ENCODE measurements at places on chromosomes 7 and 10. TPM values are rescaled to one million over a fixed set of nuclear protein-coding genes. Genes with fewer than 3 reads are reported as not detected.

DNA sequence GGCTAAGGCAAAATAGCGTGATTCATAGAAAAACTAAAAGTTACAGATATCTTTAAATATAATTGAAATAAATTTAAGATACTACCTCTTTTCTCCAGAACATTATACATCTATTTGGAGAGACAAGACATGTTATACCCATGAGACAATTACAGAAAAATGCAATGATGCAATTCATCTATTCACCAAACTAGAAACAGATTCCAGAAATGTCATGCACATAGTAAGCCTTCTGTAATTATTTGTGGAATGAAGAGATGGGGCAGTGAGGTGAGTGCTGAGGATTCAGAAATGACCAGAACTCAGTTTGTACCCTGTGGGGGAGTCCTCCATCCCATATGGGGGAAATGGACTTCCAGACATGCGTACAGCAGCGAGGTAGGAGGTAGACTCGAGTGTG, 99.4 kb downstream of the MKX start:
- DNase-seq = no peak

Gene SH2B2
- 4.6 TPM for total RNA-seq

- no peak for DNase-seq
Observed at GRCh38 chr10:93061594-93062513, 1.3 kb downstream of the CYP26C1 start.

DNA sequence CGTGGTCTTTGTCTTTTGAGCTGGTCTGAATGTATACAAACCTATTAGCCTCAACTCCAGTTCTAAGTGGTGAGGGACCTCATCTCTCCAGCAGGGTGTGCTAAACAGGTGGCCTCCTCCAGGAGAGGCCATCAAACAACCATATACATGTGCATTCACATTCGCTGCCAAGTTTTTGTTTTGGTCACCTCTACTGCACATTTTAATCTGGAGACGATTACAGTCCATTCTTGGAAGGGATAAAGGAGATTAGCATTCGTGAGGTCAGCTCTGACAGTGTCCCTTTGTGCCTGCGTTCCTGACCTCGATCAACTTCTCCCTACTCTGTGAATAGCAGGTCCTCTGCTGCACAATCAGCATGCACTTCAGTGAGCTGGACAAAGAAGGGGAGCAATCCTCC, 60.8 kb downstream of the RHOBTB1 start:
- no peak for DNase-seq

DNA sequence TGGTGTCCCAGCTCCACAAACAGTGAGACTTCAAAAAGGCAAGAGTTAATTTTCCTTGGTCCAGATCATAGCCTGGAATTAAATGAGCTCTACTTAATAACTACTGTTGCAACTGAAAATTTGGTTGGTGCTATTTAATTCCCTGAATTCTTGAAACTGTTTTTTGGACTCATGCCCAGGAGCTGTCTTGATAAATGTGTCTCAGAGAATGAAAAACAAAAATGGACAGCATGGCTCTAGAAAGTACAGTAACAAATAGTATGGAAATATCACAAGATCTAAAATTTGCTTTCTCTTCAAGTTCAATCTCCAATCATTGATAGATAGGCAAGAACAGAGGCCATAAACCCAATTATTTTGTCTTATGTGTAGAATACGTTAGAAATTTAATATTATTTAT, 42.5 kb downstream of the CCDC71L start:
- peak; percentile 2 for DNase-seq

Gene TMEM243
- 20.9 TPM for total RNA-seq

DNA sequence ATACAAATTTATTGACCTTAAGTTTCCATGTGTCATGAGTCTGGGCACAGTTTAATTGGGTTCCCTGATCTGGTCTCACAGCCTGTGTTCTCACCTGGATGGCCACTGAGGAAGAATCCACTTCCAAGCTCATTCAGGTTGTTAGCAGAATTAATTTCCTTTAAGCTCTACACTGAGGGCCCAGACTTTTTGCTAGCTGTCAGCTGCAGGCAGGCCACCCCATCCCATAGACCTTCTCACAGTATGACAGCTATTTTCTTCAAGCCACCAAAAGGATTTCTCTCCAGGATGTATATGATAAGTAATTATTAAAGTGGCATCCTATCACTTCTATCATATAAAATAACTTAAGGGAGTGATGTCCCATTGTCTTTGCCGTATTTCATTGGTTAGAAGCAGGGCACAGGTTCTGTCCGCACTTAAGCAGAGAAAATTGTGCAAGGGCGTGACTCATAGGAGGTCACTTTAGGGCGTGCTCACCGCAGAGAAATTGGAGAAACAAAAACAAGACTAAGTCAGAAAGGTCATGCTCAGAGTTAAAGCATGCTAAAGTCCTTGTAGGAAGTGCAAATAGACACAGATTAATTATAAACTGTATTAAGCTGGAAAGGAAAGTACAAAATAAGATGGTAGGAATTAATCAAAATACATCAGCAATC, 109.9 kb downstream of the AHR start:
- no peak for DNase-seq

GRCh38 chr7:95905167-95905566, 132.8 kb downstream of the DYNC1I1 start:
- no peak for DNase-seq

DNA sequence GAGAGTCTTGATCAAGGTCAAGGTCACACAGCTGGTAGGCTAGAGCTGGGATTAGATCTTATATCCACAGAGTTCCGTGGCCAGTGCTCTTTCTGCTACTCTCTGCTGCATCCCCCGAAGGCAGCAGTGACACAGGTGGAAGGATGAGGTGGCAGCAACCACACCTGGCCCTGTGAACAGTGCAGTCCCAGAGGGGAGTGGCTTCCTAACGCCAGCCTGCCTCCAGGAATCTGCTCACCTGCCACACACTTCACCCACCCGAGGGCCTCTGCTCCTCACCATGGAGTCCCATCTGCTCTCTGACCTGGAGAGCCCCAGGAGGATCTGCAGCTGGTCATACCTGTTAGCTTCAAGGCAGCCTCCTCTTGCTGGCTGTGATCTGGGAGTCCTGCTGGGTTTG, 484.2 kb downstream of the PLXNA4 start:
- no peak for DNase-seq

Gene ZNF138
- 48.3 TPM for total RNA-seq

DNA sequence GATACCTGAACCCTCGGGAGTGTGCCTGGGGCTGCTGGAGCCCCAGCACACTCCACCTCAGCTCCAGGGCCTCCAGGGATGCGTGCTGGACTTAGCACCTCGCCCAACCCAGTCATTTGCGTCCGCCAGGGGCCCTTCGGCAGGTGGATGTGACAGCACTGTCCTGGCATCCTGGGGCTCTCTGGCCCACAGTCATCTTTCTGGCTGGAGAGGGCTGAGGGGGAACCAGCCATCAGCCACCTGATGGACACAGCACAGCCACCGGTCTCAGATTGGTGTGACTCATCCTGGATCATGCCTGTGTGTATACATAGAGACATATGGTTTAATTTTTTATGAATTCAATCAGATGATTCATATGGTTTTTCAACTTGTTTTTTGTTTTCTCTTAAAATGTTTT, 11.1 kb downstream of the ZNF775 start:
- no peak for DNase-seq

DNA sequence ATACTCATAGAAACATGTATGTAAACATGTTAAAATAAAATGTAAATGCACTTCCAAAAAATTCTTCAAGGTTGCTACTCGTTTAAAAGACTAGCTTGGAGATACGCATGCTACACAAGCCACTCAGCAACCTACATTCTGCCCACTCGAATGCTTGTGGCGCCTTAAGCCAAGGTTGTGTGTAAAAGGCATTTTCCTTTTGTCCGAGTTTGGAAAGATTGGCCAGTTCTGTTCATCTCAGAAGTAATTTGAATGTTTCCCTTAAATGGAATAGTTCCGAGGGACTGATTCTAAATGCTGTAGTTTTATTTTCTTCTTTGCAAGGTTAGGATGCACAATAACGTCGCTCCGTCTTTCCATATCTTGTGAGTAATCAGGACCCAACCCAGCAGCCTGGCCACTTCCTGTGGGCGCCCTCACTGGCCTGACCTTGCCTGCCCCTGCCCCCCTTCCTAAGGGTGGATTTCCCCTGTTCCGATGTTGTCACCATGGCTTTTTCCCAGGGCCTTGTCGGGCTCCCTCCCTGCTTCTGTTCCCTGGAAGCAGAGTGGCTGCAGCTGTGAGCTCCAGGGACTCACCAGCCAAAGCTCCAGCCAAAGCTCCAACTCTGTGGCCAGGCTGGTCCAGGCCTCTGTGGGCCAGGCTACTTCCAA, 70.6 kb downstream of the PTPRE start:
- DNase-seq = no peak

Gene SSC4D
- total RNA-seq = 3.1 TPM

Gene ACSM6
- total RNA-seq = not detected
